ENCODE measurements at places on chromosomes 7 and 10. TPM values are rescaled to one million over a fixed set of nuclear protein-coding genes. Genes with fewer than 3 reads are reported as not detected.

Gene NOS3
- total RNA-seq: 1.2 TPM

Gene GDF2
- total RNA-seq: not detected

Gene ANKRD7
- total RNA-seq: not detected

DNA sequence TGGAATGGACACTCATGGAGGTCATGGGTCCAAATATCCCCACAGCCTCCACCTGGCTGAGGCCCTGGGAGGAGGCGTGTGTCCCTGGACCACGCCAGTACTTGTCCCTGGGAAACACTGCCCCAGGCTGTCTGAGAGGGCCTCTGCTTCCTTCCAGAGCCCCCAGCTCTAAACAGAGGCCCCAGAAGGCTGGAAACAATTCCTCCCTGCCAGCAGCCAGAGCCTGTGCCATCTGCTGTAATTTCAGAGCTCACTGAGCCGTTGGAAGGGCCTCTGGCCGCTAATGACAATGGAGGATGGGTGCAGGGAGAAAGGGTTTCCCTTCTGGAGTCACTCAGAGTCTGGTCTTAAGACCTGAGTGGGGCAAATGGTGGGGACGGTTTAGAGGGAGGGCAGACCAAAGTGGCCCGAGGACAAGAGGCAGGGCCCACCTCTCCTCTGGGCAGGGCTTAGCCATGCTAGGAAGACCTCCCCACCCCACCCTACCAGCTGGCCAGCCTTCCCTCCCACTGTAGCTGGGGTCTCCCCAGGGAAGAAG is 7.1 kb downstream of the CHAT start:
- no peaks in the 10 kb centered on the region for H3K4me1 ChIP-seq
- H3K4me3 ChIP-seq: no peak overlapping the region

GRCh38 chr7:73345538-73345937 is 17.6 kb downstream of the FKBP6 start:
- H3K27ac ChIP-seq: no peak overlapping the region
- H3K36me3 ChIP-seq: no peaks in the 10 kb centered on the region
- DNase-seq: no peak
- no peaks in the 10 kb centered on the region for H3K4me1 ChIP-seq
- H3K4me3 ChIP-seq: no peak overlapping the region

Measured in Peyer's patch (tissue), 4 donors.